ENCODE measurements at places on chromosomes 6 and 20.
A peak's percentile ranks its signal among the peaks of the same experiment; 100 is the strongest.

DNA sequence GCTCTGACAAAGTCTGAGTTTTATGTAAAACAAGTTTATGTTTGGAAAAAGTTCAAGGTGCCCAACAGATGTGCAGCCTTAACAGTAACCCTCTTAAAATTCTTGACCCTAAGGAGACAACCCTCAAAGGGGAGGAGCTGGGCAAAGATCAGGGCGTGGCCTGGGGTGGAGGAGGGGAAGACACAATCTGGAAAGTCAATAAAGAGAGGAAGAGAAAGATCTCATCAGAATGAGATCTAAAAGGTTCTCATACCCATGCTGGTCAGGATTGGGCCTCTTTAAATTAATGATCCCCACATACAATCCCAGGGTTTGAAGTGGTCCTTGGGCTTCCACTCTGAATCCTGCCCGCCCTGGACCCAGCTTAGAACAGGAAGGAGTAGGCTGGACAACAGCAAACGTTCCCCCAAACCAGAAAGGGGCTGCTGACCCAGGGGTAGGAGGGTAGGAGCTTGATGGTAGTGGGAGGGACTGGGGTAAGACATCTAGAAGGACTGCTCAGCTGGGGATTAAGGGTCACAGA, 33.0 kb downstream of the FOXP4 start:
- peak; percentile 67 for DNase-seq

- no peak for DNase-seq
These were observed 48.8 kb downstream of the NT5E start for GRCh38 chr6:85498596-85499258.

GRCh38 chr6:118122801-118123200, 215.7 kb downstream of the SLC35F1 start:
- DNase-seq: no peak

DNA sequence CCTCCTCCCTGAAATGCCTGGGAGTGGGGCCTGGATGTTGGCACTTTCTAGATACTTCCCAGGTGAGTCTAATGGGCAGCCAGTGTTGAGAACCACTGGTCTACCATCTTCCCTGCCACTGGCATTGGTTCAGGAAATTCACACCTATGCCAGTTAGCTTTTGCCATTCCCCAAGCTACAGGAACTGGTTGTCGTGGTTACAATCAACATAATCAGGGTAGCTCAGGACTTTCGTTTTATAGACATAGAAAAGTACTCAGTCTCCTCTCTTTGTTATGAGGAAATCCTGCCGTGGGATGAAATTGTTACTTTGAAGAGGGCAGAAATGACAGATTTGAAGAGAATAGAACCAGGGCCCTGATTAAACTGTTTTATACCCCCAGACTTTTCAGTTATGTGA, 127.9 kb upstream of the FOXO3 start:
- no peak for DNase-seq

DNA sequence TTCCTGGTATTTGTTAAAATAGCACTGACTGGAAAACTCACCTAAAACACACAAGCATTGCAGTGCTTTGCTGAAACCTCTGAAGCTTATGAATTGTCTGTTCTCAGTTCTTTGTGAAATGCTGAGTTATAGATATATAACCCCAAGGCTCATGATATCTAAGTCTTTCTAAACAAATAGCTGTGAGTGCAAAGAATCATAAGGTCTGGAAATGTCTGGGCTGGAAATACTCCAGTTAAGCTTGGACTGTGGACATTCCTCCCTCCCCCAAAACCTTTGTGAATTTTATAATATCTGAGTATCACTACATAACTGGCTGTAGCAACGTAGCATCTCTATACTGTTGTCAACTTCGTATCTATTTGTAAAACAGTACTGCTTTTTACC, 69.1 kb downstream of the CBLN4 start:
- no peak for DNase-seq

- DNase-seq: peak; percentile 48
These were observed 570 bp upstream of the PLCB4 start for GRCh38 chr20:9068233-9068801.

DNA sequence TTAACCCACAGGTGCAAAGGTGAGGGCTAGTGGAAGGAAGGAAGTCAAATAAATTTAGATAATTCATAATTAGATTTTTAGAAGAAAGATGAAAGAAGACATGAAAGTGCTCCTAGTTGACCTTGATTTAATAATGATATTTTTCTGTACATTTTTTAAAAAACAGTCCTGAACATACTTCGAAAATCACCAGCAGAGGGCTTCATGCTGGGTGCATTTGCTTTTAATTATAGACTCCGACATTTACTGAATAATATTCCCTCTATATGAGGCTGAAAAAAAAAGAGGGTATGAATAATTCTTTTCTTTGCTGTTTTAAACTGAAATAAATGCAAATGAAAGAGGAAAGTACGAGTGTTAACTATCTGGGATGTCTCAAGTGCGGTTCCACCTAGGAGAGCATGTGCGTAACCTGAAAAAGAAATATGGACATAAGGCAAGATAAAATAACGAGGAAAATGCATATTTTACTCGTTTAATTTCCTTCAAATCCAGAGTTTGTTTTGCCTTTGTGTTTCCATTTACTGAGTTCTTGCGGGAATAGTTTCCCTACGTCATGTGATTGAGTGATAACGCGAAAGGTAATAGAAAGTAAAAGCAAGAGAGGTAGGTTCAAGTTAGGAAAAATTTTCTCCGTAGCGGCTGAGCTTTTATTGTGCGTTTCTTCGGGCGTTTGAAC, 3.1 kb upstream of the TFAP2B start:
- no peak for DNase-seq

GRCh38 chr6:132687306-132687705, 26.5 kb downstream of the VNN1 start:
- DNase-seq: no peak

DNA sequence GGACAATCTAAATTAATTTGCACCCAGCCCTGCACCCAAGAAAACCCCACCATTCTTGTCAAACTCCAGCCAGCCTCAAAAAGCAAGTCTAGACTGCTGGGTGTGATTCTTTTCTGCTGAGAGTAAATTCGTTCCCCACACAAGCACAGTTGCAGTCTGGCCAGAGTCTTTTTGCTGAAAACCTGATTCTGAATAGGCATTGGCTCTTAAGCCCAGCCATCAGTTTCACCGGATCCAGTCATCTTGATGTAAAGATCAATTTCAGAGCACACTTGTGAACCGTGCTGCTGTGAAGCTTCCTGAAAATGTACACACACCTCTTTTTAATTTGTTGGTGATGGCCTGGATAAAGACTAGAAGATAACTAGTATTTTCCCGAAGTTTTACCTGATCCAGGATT, 159.4 kb upstream of the GGTLC1 start:
- no peak for DNase-seq

DNA sequence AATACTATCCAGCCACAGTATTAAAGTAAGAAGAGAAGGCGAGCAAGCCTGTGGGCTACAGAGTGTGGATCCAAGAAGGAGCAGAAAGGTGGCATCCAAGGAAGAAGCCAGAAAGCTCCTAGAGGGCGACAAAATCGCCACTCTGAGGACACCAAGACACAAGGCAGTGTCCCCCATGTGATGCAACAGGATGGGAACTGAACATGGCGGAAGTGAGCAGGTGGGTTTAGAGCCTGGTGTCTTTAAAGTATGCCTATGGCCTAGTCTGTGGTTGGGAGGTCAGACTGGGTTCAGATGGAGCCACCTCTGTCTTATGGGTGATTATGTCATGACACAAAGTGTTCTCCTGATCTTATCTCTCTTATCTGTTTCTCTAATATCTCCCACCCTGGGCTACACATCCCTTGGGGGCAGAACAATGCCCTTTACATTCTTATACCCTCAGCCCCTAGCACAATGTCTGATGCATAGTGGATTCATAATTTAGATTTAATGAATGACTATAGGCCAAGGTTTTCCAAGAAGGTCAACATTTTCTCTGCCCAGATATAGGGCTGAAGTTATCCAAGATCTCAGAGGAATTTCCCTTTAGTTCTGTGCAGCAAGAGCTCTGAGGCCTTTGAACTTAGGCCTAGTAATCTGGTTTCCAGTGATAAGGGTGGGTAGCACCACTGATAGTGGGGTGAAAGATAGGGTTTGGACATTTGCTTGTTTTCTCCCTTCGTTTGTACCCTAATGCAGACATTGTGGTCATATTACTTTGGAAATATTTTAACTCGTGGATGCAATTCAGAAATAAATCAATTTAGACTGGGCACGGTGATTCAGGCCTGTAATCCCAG, 167.3 kb upstream of the AKIRIN2 start:
- DNase-seq: peak; percentile 7

- no peak for DNase-seq
These were observed 96.2 kb downstream of the PLCB1 start for GRCh38 chr20:8228315-8228714.

GRCh38 chr20:17680836-17681725, 961 bp downstream of the RRBP1 start:
- DNase-seq: peak; percentile 69

DNA sequence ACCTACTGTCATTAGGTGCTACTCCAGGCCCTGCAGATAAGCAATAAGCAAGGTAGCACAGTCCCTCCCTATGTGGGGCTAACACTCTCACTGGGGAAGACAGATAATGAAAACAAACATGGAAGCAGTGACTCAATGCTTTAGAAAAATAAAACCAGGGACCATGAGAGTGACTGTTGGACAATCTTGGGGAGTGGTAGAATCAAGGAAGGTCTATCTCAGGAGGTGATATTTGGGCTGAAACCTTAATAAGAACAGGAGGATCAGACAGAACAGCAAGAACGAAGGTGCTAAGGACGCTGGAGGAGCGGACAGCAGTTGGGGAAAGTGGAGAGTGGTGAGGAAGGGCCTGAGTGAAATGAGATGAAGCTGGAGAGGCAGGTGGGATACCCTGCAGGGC, 58.2 kb downstream of the BANF2 start:
- no peak for DNase-seq

- no peak for DNase-seq
These were observed 66.3 kb downstream of the ATXN1 start for GRCh38 chr6:16694781-16695578.

DNA sequence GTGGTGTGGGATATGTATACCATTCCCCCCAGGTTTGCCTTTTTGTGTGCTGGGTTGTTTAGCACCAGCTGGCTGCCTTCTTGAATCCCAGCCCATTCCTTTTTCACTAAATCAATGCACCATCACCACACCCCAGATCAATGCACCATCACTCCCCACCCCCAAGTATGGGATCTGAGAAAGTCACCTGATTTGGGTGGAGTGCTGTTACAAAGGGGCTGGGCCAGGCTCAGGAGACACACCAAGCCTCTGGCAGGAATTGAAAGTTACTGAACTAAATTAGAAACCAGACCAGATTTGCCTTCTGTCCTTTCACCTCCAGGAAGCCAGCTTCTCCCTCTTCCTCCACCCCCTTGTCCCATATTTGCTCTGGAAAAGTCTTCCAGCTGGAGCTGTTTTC, 19.6 kb upstream of the PKHD1 start:
- DNase-seq: no peak

DNA sequence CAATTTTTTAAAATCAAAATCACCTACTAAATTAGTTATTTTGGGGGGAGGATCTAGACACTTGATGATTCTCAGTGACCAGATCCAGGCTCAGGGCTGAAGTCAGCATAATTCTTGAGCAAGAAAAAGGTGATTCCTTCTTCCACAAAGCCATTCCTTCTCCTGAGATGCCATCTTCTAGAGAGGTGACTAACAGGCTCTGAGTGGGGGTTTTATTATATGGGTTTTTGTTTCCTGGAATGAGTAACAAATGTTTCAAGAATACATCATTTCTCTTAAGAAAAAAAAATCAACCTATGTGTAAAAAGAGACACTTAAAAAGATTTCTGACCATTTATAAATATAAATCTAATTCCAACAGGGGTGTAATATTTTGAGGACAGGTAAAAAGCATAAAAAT, 154.3 kb downstream of the NFATC2 start:
- DNase-seq: no peak

GRCh38 chr6:77299931-77300330, 163.4 kb downstream of the HTR1B start:
- no peak for DNase-seq

GRCh38 chr6:165439928-165440554, 130.6 kb upstream of the C6orf118 start:
- DNase-seq: no peak

- no peak for DNase-seq
These were observed 889.5 kb downstream of the EYS start for GRCh38 chr6:64817525-64817924.

DNA sequence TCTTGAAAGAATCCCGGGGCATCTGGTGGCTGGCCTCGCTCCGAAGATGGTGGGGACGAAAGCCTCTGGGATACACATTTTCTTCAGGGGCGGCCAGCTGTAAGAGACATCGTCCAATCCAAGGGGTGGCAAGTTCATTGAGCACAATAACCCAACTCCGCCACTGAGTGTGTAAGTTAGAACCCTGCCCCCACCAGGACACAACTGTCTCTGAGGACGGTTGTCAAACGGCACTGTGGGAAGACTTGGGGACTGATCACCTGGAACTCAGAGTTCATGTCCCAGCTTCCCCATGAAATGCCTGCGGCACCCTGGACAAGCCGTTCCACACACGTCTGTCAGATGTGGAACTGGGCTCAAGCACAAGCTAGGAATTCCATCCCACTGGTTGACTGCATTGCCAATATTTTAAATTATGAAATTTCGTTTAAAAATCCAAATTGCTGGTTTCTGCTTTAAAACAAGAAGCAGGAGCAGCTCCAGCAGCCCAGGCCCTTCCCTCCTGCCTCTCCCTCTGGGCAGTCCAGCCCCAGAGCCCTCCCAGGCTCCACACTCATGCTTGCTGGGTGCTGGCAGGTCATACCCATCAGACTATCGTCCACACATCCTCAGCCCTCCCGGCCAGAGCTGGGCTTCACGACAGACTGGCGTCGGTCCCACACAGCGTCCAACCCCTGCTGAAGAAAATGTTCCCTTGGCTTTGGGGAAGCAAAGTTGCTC, 80.9 kb upstream of the AFDN start:
- DNase-seq: no peak

- DNase-seq: no peak
These were observed 3.3 kb downstream of the FGD2 start for GRCh38 chr6:37008484-37009465.
